Right atrium auricular region (tissue), 2 donors: ENCODE measurements at places on chromosomes 5 and 9.

DNA sequence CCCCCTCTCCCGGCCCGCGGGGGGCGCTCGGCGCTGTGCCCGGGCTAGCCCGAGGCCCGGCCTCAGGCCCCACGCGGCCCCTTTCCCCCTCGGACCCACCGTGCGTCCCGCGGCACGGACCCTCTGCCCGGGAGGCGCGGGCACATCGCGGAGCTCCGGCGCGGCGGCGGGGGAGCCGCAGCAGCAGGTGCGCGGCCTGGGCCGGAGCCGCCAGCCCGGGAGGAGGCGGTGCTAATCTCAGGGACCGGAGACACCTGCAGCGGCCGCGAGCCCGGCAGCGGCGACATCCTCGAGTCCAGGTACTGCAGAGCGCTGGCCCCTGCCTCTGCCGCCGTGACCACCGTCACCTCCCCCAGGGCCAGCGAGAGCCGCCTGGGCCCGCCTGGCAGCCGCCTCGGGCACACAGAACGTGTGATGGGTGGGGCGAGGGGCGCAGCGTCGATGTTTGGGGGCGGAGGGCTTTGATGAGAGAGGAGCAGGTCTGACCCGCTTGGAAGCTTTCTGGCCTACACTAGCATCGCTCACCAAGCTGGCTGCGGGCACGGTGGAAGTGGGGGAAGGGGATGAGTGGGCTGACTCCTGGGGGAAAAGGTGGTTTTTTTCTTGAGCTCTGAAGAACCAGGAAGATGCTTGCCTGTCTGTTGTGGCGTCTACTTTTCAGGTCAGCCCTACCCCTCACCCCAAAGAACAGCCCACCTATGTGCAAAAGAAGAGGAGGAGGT lies 524 bp downstream of the CYFIP2 start:
- H3K4me3 ChIP-seq = peak overlapping the region; percentile 78
- no peaks in the 10 kb centered on the region for H3K36me3 ChIP-seq
- no peaks in the 10 kb centered on the region for H3K4me1 ChIP-seq

GRCh38 chr9:136342181-136343120 lies 15.1 kb downstream of the GPSM1 start:
- peak overlapping the region; percentile 29 for H3K4me3 ChIP-seq
- H3K27ac ChIP-seq = peak overlapping the region; percentile 89
- peak; percentile 92 for DNase-seq
- peaks cover 7% of the 10 kb centered on the region for H3K36me3 ChIP-seq
- H3K4me1 ChIP-seq = no peaks in the 10 kb centered on the region

GRCh38 chr9:126401581-126401980 lies 75.0 kb downstream of the MVB12B start:
- DNase-seq = no peak
- no peaks in the 10 kb centered on the region for H3K27me3 ChIP-seq
- no peaks in the 10 kb centered on the region for H3K4me1 ChIP-seq
- no peaks in the 10 kb centered on the region for H3K36me3 ChIP-seq

GRCh38 chr5:177269232-177269895 lies 34.2 kb downstream of the RAB24 start:
- H3K4me1 ChIP-seq = no peaks in the 10 kb centered on the region
- H3K27me3 ChIP-seq = no peaks in the 10 kb centered on the region
- no peak for DNase-seq
- H3K27ac ChIP-seq = no peak overlapping the region
- no peak overlapping the region for H3K4me3 ChIP-seq
- H3K36me3 ChIP-seq = peaks cover 71% of the 10 kb centered on the region

- no peak for DNase-seq
- no peak overlapping the region for H3K4me3 ChIP-seq
- H3K36me3 ChIP-seq = no peaks in the 10 kb centered on the region
- no peak overlapping the region for H3K27ac ChIP-seq
- H3K4me1 ChIP-seq = no peaks in the 10 kb centered on the region
- H3K27me3 ChIP-seq = no peaks in the 10 kb centered on the region
Observed at GRCh38 chr9:82234160-82234943, 245.8 kb downstream of the SPATA31D1 start.

DNA sequence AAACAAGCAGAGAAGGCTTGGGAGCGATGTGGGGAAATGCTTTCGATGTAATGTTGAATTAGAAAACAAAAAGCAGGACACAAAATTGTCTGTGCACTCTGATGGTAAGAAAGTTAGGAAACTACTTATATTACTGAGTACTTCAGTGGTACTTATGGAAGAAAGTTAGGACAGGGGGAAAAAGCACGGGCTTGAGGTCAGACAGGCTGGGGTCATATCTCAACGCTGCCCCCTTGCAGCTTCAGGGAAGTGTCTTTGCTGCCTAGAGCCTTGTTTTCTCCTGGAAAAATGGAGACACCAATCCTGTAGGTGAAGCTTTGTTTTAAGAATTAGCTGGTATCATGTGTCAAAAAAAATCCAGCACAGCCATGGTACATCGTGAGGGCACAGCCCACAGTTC lies 23.0 kb downstream of the NEURL1B start:
- no peaks in the 10 kb centered on the region for H3K36me3 ChIP-seq
- H3K4me1 ChIP-seq = peaks cover 84% of the 10 kb centered on the region
- no peak overlapping the region for H3K4me3 ChIP-seq
- H3K27me3 ChIP-seq = no peaks in the 10 kb centered on the region

DNA sequence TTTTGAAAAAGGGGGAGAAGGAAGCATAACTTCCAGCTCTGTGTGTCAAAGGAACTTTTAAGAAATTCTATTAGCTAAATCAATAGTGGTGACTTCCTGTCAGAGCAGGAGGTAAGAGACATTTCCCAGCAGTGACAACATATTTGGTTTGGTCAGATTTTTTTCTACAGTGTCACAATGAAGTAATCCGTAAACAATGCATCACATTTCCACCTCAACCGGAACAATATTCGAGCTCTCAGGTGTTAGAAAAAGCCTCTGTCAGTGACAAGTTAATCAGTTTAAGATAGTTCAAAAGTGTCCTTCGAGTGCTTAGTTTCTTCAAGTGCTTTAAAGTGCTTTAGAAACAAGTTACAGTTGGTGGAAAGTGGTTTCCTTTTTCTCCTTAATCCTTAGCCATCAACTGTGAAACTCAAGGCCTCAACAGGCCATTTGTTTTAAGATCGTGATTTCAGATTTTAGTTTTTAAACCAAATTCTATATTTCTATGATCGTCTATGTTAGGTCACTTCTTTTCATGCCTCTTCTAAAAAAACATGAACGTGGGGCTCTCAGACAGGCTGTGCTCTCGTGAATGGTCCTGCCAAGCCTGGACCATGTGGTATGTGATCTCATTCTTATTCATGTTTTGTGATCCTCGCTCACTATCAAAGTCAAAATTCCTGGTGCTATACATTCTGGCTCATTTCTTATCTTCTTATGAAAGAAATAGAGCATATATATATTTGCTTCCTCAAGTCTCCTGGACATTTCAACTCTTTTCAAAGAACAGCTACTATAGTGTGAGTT lies 181.9 kb upstream of the HMHB1 start:
- H3K27ac ChIP-seq = no peak overlapping the region
- H3K4me1 ChIP-seq = peaks cover 7% of the 10 kb centered on the region
- no peak overlapping the region for H3K4me3 ChIP-seq
- H3K36me3 ChIP-seq = no peaks in the 10 kb centered on the region
- DNase-seq = no peak
